Memory B cell (primary cell): ENCODE measurements at places on chromosomes 5 and 9.
A peak's percentile ranks its signal among the peaks of the same experiment; 100 is the strongest.

DNA sequence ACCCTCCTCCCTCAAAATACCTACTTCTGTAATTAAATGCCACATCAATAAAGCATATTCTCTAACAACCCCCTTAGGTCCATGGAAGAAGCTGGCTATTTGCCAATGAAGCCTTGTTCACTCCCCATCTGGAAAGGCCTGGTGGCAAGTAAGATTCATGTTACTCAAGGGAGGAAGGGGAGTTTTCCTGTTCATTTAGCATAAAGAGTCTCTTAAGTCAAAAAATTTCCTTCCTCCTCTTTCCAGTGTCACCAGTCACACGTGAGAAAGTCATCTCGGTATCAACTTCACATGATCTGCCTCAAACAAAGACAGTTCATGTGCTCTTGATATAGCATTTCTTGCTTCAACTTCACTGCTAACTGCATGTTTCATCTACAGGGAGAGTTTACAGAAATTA is 32.7 kb upstream of the RIC1 start:
- no peak for DNase-seq

- no peak for DNase-seq
These were observed 72.8 kb upstream of the PARP8 start for GRCh38 chr5:50593681-50594080.

DNA sequence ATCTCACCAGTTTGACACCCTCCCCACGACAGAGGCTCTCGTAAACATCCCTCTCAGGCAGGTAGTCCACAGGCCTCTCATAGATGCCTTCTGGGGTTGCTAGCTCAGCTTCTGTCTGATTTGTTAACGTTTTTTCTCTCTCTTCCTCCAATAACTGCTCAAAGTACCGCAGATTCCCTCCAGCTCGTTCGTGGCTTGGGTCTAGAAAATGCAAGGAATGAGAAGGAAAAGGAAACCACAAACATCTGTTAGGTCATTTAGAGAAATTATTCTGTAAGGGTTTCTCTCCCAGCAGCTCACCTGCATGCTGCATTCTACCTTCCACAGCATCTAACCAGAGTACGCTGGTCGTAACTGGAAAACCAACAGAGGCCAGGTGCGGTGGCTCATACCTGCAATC is 18.5 kb downstream of the P4HA2 start:
- no peak for DNase-seq

- DNase-seq = no peak
These were observed 16.0 kb downstream of the ZNF462 start for GRCh38 chr9:106878934-106879333.

DNA sequence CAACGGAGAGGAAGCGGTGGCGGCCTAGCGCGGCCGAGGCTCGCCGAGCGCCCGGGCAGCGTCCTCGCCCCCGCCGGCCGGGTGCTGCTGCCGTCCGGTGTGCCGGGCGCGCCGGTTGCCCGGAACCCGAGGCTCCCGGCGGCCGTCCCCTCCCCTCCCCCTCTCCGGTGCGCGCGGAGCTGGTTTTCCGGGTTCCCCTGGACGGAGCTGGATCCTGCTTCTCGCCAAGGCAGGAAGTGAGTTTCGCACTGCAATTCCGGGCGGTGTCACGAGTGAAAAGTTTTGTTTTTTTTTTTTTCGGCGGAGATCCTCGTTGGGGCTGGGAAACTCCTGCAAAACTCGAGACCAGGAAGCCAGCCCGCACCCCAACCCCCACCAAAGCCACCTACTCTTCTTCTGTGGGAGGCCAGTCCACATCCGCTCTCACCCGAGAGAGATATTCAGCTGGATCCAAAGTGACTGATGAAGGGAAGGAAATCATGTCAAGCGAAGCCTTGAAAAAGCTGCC is at the start of gene ERBIN:
Gene ERBIN (plus strand): TSS at position 300 of the 508 bp plus-strand sequence. CDS start 66,144 bp downstream, outside the sequence.
- DNase-seq = peak; percentile 68

GRCh38 chr9:107999890-108000289 is 510.3 kb upstream of the KLF4 start:
- DNase-seq = no peak

GRCh38 chr5:15683332-15683731 is 183.4 kb downstream of the FBXL7 start:
- no peak for DNase-seq

GRCh38 chr5:106862450-106863193 is 808.1 kb downstream of the EFNA5 start:
- no peak for DNase-seq

DNA sequence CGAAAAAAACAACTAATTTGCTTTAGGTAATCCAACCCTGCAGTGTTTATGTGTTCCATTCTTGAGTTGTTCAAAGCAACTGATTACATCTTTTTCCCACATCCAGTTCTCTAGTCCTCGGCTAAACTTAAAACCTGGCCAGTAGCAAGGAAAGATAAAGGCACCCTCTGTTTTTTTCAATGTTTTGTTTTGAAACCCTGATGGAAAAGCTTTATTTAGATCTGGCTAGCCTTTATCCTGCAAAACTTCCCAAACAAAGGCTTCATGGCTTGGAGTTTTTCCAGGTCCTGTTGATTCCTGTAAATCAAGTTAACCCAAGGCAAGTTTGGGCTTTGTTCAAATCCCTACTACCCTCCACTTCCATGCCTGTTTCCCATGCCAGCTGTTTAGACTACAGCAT is 105.1 kb downstream of the CEMIP2 start:
- no peak for DNase-seq

- DNase-seq = no peak
These were observed 114.1 kb upstream of the DAPK1 start for GRCh38 chr9:87383344-87384150.

GRCh38 chr5:56640763-56641406 is 174.5 kb upstream of the MAP3K1 start:
- DNase-seq = no peak

- DNase-seq = no peak
These were observed 261.2 kb upstream of the CLINT1 start for GRCh38 chr5:158119961-158120723.

- no peak for DNase-seq
These were observed 74.3 kb upstream of the SSBP2 start for GRCh38 chr5:81825237-81825636.

DNA sequence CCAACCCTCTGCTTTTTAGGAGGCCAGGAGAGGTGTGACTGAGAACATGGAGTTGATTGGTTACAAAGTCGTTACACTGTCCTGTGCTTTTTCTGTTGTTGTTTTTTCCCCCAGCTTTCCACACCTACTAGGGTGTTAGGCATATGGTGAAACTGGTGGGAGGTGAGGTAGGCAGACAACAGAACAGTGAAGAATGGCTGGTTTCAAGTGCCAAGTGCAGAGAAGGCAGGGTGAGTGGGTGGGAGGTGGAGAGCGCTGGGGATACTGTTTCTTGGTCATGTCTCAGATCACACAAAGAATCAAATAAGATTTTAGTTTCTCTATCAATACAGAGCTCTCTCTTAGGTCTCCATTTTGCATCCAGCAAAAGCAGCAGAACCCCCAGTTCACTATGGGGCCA is 2.2 kb upstream of the SPTAN1 start:
- DNase-seq = no peak

DNA sequence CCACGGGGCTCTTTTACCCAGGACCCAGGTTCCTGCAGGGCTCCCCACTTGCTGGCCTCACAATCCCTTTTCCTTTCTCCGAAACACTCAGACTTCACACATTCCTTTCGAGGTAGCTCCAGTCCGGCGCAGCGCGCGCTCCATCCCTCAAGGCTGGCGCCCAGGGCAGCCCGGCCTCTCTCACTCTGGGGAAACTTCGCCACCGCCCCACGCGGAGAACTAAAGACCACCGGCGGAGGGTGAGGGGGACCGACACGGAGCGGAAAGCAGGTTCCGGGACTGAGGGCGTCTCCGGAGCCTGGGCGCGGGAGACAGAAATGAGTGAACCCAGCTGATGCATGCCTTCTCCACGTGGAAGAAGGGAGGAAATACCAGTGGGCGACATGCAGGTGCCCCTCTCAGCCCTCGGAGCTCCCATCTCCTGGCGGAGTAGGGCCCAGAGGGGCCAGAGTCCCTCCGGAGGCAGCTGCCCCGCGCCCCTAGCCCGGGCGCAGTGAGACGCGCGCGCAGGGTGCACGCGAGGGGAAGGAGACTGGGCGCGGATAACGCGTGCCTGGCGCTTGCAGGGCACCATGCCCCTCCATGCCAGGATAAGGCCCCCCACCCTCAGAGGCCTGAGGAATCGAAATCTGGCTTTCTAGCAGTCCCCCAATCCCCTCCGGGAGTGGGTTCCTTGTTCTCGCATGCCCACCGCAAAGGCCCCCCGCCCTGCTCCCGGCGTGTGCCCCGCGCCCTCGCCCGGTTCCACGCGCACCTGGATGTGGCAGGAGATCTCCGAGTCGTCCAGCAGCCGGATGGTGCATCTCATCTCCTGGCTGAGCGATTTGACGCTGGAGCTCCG is 650 bp downstream of the FRMD3 start:
- no peak for DNase-seq

DNA sequence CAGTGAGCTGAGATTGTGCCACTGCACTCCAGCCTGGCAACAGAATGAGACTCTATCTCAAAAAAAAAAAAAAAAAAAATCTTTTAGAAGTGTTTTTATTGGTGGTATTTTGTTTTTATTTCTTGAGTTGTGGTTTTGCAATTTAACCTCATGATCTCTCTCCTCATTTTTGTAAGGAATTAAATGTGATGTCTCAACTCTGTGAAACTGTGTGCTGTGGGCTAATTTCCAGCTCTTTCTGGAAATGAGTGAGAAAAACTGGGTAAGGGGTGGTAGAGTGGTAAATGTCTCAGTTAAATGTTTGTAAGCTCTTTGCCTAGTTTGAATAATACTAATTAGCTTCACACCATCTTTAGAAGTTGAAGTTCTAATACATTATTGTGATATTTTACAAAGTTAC is 29.0 kb downstream of the ACO1 start:
- no peak for DNase-seq

DNA sequence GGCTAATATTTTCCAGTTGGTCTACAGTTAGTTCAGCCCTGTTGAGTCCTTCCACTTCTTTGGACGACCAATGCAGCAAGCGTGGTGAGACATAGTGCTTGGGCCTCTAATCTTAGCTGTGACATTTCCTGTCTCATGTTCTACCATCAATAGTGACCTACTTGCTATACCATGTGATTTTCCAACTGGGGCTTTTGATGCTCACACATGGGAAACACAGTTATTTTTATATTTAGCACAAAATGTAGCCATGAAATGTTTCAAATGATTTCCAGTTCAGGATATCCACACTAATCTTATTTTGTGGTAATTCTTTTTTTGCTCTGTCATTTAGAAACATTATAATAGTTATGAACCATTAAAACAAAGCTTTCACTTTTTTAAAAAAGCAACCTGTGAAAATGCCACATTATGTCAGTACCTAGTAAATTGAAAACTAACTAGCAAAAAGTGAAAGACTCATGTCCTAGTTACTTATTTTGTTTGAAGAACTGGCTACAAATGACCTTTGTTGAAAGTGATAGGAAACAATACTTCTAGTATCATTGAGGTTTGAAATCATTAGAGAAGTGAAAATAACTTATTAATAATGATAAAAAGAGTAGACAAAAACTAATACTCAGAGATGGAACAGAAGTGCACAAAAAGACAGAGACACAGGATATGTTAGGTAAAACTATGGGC is 18.3 kb downstream of the MARCHF3 start:
- DNase-seq = no peak

- DNase-seq = no peak
These were observed 167.2 kb downstream of the CACNA1B start for GRCh38 chr9:138044485-138045383.
